ENCODE measurements at places on chromosomes 7 and 10. TPM values are rescaled to one million over a fixed set of nuclear protein-coding genes. Genes with fewer than 3 reads are reported as not detected.

- no peaks in the 10 kb centered on the region for H3K36me3 ChIP-seq
- H3K27ac ChIP-seq, result no peak overlapping the region
- H3K4me3 ChIP-seq, result no peak overlapping the region
- no peaks in the 10 kb centered on the region for H3K27me3 ChIP-seq
- DNase-seq, result no peak
- H3K4me1 ChIP-seq, result no peaks in the 10 kb centered on the region
Observed at GRCh38 chr7:39656415-39656814, 33.0 kb downstream of the RALA start.

DNA sequence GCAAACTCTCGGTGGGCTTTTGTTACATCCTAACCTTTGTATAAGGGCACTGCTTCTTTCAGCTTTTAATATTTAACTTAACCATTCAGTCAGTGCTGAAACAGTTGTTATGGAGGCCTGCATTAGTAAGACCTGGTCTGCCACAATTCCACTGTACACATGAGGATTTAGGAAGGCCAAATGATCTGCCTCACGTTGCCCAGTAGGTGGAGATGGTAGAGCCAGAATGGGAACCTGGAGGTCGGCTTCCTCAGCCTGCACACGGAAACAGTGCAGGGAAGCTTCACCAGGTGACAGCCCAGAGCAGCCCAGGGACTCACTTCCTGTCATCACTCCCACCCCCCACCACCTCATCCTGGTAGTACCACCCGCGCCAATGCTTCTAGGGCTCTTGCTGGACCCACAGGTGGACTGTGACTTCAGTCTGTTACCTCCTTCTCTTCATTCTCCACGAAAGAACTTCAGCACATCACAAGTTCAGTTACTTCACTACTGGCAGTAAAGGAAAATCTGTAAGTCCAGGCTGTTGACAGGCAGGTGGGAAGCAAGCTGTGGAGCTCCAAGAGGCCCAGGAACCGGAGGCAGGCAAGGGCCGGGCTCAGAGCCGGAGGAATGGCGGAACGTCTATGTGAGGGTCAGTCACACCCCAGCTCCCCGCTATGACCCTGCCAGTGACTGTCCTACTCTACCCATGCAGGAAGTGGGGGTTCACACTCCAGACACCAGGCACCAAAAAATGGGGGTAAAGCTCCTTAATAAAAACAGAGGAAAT lies 480.3 kb upstream of the C7orf33 start:
- no peaks in the 10 kb centered on the region for H3K36me3 ChIP-seq
- no peaks in the 10 kb centered on the region for H3K27me3 ChIP-seq
- DNase-seq, result no peak
- H3K4me3 ChIP-seq, result no peak overlapping the region
- no peaks in the 10 kb centered on the region for H3K4me1 ChIP-seq

- no peaks in the 10 kb centered on the region for H3K36me3 ChIP-seq
- no peaks in the 10 kb centered on the region for H3K4me1 ChIP-seq
- H3K4me3 ChIP-seq, result no peak overlapping the region
- H3K27me3 ChIP-seq, result no peaks in the 10 kb centered on the region
- H3K27ac ChIP-seq, result no peak overlapping the region
- no peak for DNase-seq
Observed at GRCh38 chr7:70710011-70710480, 421.9 kb upstream of the GALNT17 start.

DNA sequence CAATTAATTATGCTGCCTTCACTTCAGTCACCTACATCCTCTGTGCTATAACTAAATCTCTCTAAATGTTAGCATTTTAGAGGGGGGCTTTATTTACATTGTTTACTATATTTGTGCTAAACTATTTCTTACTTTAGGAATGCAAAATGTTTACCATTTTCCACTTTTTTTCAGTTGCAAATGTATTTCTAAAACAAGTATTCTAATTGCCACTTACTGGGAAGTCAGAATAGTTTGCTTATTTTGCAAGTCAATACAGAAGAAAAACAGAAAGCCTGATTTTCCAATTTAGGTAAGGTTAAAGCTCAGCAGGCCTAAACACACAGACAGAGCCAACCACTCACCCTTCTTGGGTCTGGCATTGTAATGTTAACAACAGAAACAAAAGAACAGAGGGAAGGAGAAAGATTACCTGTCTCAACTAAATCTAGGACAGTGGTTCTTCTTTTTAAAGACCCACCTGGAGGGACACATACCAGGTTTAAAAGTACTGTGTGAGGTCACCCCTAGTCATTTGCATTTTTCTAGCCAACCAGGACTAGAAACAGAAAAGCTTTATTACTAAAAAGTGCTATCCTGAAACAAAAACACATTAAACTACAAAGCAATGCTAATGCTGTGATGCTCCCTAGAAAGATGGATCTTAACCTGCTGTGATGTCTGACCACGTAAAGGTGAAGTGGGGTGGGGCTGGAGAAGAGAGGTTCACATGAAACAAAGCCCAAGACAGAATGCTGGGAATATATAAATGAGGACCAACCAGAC lies 178.2 kb downstream of the SLC25A13 start:
- no peak overlapping the region for H3K27ac ChIP-seq
- H3K4me1 ChIP-seq, result no peaks in the 10 kb centered on the region
- DNase-seq, result no peak
- no peaks in the 10 kb centered on the region for H3K27me3 ChIP-seq
- no peak overlapping the region for H3K4me3 ChIP-seq

- no peak for DNase-seq
- H3K27me3 ChIP-seq, result no peaks in the 10 kb centered on the region
- no peak overlapping the region for H3K4me3 ChIP-seq
- no peak overlapping the region for H3K27ac ChIP-seq
- H3K4me1 ChIP-seq, result peaks cover 5% of the 10 kb centered on the region
Observed at GRCh38 chr7:28586736-28587135, 174.4 kb downstream of the CREB5 start.

DNA sequence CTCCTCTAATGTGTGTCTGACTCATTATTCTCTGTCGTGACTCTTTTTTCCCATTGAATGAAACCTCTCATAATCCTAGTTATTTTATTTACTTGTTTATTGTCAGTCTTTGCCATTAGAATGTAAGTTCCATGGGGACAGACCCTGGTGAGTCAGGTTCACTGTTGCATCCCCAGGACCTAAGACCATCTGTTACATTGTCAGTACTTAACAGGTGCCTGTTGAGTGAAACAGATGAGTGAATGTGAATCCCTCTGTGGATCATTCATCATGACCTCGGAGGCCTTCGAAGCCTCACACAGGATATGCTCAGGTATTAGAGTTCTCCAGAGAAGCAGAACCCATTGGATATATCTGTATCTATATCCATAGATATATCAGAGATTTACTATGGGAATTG lies 120.1 kb downstream of the PFKFB3 start:
- no peak overlapping the region for H3K27ac ChIP-seq
- peaks cover 8% of the 10 kb centered on the region for H3K4me1 ChIP-seq
- no peak for DNase-seq
- H3K27me3 ChIP-seq, result no peaks in the 10 kb centered on the region
- H3K4me3 ChIP-seq, result no peak overlapping the region

DNA sequence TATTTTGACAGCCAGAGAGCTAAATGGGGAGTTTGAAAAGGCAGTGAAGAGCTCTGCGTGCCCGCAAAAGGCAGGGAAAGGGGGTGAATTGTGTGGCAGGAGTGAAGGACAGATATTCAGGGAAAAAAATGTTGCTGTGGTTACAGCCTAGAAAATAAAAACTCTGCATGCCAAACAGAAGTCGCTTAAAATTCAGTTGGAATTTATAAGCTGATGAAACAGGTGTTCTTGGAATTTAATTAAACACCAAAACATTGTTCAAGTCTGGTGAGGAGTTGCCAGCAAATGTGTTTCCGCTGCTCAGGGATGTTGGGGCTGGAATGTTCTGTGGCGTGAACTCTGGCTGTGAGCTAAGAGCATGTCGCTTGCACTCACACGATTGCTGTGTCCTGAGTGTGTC lies 169.3 kb downstream of the ADRA2A start:
- H3K27me3 ChIP-seq, result peaks cover 3% of the 10 kb centered on the region
- no peaks in the 10 kb centered on the region for H3K36me3 ChIP-seq
- no peak overlapping the region for H3K27ac ChIP-seq
- no peak overlapping the region for H3K4me3 ChIP-seq
- no peaks in the 10 kb centered on the region for H3K4me1 ChIP-seq

DNA sequence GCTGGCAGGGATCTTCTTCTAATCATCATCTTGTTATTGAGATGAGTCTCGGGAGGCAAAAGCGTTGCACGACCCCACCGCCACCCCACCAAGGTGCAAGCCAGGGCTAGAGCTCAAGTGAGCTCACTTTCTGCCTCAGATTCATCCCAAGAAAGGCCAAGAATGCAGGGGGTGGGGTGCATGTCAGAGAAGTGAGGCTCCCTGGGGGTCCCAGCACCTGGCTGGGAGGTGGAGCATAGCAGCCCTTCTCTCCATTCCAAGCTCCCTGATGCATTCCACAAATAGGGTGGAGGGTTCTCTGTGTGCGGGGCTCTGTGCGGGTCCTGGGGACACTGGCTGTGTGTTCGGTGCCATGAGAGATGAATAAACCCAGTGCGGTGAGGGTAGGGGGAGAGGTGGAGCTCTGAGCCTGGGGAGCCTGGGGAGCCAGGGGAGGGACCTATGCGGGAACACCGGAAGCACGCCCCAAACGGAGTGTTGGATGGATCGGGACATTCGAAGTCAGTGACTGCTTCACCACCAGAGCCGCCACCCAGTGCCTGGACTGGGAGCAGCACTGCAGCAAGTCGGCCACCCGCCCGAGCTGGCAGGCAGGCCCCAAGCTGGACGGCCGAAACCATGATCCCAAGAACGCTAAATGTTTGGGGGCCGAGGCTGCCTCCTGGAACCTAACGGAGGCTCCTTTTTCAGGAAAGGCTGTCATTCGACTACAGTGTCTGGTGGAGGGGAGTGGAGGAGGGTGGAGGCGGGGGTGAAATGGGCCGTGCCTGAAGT lies 17.9 kb upstream of the HMX3 start:
- no peaks in the 10 kb centered on the region for H3K4me1 ChIP-seq
- H3K36me3 ChIP-seq, result no peaks in the 10 kb centered on the region
- no peak overlapping the region for H3K4me3 ChIP-seq
- DNase-seq, result no peak

Gene LRRC4
- 11.2 TPM for total RNA-seq

Gene PSTK
- total RNA-seq, result 2.0 TPM

DNA sequence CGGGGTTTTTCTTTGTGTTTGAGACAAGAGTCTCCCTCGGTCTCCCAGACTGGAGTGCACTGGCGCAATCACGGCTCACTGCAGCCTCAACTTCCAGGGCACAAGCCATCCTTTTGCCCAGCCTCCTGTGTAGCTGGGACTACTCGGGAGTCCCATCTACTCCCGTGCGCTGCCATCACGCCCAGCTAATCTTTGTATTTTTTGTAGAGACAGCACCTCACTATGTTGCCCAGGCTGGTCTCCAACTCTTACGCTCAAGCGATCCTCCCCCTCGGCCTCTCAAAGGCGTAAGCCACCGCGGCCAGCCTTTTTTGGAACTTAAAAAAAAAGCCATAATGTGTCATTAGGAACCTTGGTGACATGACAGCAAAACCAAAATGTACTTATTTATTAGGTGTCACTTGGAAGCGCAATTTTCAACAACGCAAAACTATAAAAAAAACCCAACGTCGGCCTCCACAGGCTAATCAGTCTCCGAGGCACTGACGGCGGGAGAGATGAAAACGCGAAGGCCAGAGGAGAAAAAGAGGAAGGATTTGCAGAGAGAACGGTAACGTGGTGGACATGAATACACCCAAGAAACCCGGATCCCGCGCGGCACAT lies 911 bp upstream of the HNRNPH3 start:
- H3K4me1 ChIP-seq, result no peaks in the 10 kb centered on the region
- peak; percentile 82 for DNase-seq
- H3K27ac ChIP-seq, result peak overlapping the region; percentile 78

All from aorta (tissue), 5 donors.